Astrocyte of the cerebellum (primary cell): ENCODE measurements at places on chromosomes 2 and 18.

DNA sequence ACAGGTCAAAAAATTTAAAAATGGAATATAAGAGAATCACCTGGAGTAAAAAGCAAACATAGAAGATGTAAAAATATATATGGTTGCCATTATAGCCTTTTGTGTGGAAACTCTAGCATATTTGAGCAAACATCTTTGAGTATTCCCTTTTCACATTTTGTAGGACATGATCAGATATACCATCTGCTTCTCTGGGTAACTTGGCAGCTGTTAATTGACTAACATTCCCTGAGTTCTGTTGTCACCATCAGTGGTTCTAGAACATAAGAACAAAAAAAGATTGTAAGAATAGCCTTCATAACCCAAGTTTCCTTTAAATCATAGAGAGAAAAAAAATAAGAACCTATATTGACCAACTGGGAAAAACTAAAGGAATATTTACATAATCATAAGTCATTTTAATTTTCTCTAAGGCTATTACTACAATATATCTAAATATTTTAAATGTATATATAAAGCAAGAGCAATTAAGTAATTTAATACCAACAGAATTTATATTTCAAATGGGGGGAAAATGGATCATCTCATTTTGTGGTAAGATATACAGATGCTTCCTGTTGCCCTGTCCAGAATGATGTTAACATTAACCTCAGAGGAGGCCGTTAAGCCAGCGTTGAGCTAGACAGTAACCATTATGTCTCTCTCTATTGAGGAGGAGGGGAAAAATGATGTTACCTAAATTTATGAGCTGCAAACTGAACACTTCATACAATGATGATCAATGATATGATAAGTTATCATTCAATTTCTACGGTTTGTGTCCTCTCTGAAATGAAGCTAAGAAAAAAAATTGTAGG is 9.8 kb upstream of the INO80D start:
- DNase-seq, result no peak

- peak; percentile 38 for DNase-seq
Measured at GRCh38 chr18:42053188-42053781, 98.3 kb downstream of the PIK3C3 start.

DNA sequence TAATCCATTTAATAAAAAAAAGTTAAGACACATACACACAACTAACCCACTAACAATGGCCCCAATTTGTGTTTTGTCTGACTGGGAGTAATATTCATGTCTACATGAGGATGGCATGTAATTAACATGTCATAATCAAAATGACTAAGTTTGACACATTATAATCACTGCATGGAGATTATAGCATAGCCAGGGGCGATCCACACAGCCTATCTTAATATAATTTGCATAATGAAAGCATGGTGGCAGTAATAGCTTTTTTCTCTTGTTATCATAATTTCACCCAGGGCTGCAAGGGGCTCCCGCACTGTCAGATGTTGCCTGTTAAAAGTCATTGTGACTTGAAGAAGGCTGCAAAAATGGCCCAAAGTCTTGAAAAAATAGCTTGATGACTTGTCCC is 243.7 kb downstream of the SMAD2 start:
- no peak for DNase-seq

- DNase-seq, result no peak
Measured at GRCh38 chr2:60882971-60883753, 1.8 kb downstream of the REL start.

GRCh38 chr2:13558368-13558767 is 841.6 kb downstream of the TRIB2 start:
- DNase-seq, result peak; percentile 88

GRCh38 chr2:109348190-109348589 is 219.2 kb downstream of the SH3RF3 start:
- DNase-seq, result no peak

GRCh38 chr2:210003359-210003758 is 921 bp downstream of the RPE start:
- DNase-seq, result no peak

DNA sequence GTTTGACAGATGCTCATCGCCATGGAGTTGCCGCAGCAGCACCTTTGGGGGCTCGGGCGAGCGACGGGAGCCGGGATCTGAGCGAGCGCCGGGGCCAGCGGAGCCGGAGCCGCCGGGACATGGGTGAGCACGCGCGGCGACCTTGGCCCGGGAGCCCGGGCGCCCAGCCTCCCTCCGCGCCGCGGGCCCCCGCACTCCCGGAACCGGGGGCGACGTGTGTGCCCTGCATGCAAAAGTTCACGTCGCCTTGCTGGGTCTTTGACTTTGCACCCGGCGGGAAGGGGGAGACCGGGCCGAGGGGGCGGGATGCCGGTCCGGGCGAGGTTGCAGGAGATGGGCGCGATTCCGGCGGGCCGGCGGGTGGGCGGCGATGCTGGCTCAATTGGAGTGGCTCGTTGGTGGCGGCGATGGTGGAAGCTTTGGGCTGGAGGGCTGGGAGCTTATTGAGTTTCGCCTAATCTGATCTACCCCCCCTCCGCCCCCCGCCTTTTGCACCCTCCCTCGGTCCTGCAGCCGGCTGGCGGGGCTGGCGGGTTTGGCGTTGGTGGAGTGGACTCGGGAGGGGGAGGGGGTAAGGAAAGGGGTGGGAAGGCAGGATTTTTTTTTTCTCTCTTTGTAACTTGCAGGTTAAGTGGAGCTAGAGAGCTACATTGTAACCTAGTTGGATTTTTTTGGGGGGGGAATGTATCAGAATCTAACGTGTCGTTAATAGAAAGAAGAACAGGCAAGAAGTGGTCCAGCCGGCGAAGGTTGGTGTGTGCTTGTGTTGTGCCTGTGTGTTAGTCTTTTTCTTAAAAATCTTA is at the start of gene SETBP1:
Gene SETBP1 (plus strand): TSS at position 616 of the 803 bp plus-strand sequence. CDS start 20,459 bp downstream, outside the sequence.
- peak; percentile 39 for DNase-seq

GRCh38 chr2:164850235-164850634 is 8.6 kb upstream of the COBLL1 start:
- DNase-seq, result no peak

- peak; percentile 78 for DNase-seq
Measured at GRCh38 chr2:191218292-191218898, 26.8 kb upstream of the MYO1B start.

GRCh38 chr18:3294435-3295080 is 32.6 kb downstream of the MYL12B start:
- no peak for DNase-seq

DNA sequence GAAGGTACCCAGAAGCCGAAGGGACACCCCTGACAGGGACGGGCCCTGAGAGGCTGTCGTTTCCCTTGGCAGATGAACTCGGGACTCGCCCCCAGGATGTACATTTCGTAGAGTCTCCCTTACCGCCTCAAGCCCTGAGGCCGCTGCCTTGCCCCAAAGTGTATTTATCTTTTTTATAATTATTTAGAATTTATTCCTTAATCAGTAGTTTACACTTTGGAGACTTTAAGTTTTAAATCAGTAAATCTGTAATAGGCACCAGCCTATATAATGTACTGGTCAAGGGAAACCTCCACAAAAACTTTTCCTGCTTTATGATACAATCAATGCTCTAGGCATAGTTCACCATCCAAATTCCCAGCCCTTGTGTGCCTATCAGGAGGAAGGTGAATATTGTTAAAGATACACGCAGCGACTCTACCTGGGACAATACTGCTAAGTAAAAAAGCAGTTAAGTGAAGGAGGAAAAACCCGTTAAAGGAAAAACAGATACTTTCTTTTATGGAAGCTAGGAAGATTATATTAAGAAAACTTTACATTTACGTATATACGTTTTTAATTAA is 848 bp downstream of the VRK2 start:
- DNase-seq, result no peak

- no peak for DNase-seq
Measured at GRCh38 chr2:84641021-84641420, 124.7 kb downstream of the DNAH6 start.

DNA sequence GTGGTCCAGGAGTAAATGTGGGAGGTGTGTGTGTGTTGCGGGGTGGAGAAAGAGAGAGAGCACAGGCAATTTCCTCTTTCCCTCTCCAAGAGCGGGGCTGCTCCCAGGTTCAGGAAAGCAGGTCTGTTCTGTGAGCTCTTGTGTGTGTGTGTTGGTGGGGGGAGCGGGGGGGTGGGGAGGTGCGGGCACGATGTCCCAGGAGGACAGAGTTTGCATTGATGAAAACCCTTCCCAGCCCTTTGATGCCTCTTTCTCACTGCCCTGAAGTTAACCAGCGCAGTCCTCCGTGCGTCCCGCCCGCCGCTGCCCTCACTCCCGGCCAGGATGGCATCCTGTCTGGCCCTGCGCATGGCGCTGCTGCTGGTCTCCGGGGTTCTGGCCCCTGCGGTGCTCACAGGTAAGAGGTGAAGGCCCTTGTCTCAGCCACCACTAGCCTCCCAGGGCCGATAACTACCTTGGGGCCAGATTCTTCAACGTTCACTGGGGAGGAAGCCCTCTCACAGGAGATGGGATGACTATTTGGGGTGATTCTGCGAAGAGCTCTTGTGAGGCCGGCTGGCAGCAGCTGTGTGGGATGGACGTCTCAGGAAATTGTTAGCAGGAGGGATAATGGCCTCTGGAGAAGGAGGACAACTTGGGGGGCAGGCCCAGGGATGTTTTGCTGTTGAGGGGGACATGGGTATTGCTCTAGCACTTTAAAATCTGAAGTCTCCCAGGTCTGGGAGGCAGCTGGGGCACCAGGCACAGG is at the start of gene SNORC:
Gene SNORC (plus strand): TSS at position 247 of the 748 bp plus-strand sequence. CDS start 78 bp downstream, at position 325.
- no peak for DNase-seq

DNA sequence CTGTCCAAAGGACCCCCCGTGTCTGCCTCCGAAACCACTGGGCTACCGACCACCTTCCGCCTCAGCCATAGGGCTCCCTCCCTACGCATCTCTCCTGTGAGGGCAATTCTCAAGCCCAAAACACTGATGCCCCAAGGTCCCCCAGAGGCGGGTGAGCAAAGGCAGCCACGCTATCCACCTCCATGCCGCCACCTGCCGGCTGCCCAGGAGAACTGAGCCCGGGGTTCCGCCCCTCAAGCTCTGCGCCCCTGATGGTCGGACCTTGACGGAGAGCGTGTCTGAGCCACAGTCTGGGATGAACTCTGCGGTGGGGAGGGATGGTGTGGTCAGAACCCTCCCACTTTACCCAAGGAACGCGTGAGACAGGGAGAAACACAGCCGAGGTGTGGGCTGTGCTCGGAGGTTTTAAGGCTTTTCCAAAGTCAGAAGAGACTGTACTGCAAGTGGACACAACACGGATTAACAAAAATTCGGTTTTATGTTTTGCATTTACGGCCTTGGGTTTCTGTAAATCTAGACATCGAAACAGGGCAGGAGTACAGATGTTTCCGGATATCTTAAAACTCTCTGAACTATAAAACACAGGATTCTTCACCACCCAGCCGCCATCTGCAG is 114.1 kb downstream of the ZNF516 start:
- DNase-seq, result no peak

DNA sequence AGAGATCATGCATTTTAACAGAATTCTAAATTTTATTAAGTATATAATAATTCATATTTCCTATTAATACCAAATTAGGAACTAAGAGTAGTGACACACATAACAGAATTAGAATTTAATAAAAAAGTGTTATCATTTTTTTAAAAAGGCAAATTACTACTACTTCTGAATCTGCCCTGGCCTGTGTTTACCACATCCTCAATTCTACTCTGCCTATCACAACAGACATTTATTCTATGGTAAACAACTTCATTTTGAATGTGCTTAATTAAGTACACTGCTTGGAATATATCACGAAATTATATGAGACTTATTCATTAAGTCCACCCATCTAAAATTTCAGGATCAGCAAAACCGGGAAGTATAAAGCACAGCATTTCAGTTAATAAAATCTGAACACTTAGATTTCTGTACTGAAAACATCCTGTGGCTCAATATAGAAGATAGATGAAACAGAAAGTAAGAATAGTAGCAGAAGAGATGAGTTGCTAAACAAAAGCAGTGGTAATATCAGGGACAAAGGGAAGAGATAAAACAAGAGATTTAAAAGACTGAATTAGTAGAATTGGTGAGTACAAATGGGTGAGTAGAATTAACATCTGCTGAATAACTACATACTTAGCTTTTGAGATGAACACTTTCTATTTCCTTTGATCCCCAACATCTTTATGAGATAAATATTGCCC is 3.7 kb downstream of the SMC6 start:
- DNase-seq, result no peak

GRCh38 chr2:129849559-129850160 is 129.8 kb upstream of the RAB6C start:
- DNase-seq, result peak; percentile 83

- peak; percentile 46 for DNase-seq
Measured at GRCh38 chr2:96374211-96374951, 38.8 kb downstream of the NCAPH start.

DNA sequence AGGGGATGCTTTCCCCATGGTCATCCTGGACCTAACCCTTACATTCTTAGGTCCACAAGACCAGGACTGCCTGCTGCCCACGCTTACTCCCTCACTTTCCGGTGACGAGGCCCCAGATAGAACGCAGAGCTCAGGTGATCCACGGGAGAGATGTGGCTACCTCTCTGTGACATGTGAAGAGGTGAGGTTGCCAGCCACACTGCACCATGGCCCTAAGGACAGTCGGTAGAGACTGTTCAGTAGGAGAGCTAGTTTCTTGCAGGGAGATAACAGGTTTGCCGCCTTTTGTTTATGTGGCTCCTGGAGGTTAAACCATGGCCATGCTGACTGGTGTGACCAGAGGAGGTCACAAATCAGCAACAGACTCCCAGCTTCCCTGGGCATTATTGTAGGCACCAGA is 71.4 kb downstream of the WDSUB1 start:
- no peak for DNase-seq

GRCh38 chr18:3450012-3450798 is at the start of gene TGIF1:
Gene TGIF1 (plus strand): TSS chr18:3450172. CDS start chr18:3450490, 318 bp downstream.
- peak; percentile 50 for DNase-seq

- DNase-seq, result no peak
Measured at GRCh38 chr2:176104316-176105077, 2.6 kb upstream of the HOXD11 start.

DNA sequence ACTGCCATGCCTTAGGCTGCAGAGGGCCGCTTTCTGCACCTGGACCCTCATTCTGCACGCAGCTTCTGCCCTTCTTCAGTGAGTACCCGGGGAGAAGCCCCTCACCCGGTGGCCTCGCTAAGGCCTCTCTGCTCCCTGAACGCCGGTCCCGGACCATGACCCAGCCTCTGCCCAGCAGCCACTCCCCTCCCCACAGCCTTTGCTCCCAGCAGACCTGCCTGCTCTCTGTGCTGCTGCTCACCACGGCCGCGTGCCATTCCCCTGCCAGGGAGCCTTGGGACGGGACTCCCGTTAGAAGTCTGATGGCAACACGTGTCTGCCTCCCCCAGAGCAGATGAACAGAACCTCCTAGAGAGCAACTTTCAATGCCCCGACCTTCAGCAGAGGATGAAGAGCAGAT is 282.8 kb downstream of the NDUFA10 start:
- no peak for DNase-seq

GRCh38 chr2:133012847-133013734 is 343.1 kb upstream of the LYPD1 start:
- no peak for DNase-seq

DNA sequence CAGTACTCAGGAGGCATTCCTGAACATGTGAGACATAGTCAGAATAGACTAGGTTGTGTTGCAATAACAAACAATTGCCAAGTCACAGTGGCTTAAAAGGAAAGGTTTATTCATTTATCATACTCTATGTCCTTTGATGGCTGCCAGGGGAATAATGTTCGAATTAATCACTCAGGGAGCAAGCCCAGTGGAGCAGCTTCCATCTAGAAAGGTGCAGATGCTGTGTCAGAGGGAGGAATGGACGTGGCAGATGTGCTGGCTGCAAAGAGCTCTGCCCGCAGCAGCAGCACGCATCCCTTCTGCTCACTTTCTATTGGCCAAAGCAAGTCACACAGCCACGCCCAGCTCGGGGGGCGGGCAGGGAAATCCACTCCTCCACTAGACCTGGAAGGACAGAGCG is 105.9 kb upstream of the AQP4 start:
- peak; percentile 4 for DNase-seq
